ENCODE measurements at places on chromosomes 5 and 9.

DNA sequence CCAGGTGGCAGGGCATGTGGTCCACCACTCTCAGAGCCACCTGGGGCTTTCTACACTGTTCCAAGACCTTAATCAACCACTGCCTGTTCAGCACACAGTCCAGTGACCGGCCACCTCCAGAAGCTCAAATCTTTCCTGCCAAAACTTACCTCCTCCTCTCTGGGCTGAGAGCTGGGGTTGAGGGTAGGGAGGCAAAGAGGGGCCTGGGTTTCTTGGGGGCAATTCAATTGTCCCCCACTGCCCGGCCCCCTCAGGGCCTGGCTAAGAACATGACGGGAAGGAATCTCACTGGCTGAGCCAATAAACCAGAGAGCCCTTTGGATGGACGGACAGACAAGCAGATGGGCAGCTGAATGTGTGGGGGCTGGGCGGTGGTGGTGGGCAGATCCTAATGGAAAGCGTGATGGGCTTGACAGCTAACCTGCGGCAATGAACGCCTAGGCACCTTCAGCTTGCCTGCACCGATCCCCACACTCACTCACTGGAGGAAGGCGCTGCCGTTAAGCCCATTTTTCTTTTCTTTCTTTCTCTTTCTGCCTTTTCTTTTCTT, 5.4 kb downstream of the NR5A1 start:
- no peak for DNase-seq

DNA sequence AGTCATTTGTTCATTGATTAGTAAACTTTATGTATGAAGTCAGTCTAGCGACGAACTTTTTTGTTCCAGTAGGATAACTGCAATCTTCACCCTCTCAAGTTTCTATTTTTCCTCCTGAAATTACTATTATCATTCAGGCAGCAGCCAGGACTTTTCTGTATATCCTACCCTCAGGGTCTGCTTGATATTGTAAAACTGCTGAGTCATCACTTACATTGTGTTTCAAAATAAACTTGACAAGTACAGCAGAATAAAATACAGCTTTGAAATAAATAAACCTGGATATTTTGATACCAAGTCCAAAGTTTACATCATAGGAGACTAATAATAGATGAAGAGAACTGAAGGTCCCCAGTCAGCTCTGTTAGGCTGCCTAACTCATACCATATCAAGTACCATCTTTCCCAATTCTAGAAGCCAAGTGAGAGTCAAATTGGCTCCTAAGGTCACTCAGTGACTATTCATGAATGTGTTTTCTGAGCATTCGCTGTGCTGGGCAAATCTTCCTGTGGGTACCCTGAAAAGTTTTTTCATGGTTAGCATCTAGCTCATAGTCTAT, 234.6 kb downstream of the PARP8 start:
- DNase-seq, result no peak

DNA sequence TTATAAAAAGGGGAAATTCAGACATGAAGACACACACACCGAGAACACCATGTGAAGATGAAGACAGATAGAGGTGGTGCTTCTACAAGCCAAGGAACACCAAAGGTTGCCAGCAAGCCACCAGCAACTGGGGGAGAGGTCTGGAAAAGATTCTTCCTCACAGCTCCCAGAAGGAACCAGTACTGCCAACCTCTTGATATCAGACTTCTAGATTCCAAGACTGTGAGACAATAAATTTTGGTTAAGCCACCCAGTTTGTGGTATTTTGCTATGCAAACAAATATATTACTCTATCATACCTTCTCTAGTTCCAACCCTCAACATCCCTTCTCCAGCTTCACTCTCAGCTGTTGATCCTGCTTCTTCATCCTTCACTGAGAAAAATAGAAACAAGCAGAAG, 451.1 kb downstream of the EBF1 start:
- no peak for DNase-seq

DNA sequence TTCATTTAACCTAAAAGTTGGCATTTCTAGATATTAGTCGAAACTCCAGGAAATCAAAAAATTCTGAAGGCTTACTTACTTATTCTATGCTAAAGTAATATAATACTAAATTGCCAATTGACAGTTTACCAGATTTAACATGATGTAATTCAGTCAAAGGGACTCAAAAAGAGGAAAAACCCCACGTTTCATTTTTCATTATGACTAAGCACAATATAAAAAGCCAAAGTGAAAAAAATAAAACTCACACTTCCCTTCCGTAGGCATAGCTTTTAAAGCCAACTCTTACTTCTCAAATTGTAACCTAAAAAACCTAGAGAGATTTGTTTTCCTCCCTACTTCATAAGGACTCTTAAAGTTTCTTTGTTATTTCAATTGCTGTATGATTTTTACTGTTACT, 146.6 kb downstream of the RAPGEF6 start:
- no peak for DNase-seq

GRCh38 chr5:79774855-79775237, 85.2 kb downstream of the CMYA5 start:
- no peak for DNase-seq

- DNase-seq, result no peak
Measured at GRCh38 chr5:107472620-107473064, 198.1 kb downstream of the EFNA5 start.

DNA sequence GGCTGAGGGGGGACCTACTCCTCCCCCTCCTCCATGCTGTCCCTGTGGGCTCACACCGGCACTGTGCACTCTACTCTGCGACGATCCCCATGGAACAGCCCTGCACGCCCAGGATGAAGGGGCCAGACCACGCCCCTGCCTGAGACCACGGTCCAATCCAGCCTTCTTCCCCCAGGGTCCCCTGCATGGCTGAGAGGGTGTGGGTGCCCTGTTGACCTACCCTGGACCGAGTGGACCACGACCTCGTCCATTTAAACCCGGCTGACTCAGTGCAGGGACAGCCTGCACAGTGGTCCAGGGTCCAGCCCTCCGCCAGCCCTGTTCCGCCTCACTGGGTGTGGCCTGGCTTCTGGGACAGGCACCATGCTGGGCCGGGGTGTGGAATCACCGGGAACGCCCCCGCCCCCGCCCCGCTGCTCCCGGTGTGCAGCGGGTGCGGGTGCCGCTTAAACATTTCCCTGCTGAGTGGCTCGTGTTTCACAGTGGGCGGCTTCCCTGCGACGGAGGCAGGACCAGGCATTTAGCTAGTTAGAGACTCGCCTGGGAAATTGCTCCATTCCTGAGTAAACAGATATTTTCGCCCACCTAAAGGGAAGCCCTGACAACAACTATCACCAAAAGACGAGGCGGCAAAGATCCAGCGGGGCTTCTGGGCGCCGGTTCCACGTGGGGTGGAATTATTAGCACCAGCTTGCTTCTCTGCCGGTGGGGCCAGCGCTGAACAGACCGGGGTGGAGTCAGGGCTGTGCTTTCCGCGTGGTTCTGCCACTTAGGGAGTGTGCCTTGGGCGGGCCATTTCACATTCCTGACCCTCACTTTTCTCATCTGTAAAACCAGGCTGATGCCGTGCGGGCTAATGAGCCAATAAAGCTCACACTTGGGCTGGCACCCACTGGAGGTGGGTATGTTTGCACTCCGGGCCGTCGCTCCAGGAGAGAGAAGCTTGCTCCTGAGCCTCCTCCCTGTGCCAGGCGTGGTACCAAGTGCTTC, 22.6 kb downstream of the DBH start:
- no peak for DNase-seq

DNA sequence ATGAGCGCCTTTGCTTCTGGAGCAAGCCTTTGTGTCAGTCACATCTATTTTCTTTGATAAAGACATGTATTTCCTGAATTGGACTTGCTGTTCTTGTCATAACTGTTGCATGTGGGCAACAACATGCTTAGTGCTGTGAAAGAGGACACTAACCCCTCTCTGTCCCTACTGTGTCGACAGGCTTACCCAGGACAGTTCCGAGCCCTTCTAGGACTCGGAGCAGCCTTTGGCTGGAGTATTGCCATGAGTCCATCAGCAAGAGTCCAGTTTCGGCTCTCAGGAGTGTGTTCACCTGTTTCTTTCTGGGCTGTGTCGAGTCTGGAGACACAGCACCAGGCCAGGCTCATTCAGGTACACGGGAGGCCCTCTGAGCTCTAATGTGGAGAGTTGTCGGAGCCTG, 36.1 kb upstream of the PHF2 start:
- no peak for DNase-seq

DNA sequence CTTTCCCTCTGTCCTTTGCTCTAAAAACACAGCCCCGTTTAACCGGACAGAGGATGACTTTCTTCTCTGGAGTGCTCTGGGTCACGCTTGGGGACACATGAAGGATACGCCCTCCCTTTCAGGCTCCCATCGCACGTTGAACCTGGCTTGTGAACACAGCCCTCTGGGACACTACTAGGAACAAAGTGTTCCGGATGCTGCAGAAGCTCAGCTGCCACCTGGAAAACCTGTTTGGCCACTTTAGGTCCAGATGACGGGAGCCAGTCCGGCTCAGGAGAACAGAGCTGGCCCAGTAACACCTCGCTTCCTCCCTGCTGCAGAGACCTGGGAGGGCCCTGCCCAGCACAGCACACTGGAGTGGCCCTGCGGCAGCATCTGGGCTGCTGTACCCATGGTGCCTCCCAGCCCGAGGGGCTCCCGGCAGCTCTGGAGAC, 60.1 kb downstream of the GADD45G start:
- no peak for DNase-seq

GRCh38 chr5:73943397-73943796, 317.4 kb downstream of the ARHGEF28 start:
- DNase-seq, result no peak

DNA sequence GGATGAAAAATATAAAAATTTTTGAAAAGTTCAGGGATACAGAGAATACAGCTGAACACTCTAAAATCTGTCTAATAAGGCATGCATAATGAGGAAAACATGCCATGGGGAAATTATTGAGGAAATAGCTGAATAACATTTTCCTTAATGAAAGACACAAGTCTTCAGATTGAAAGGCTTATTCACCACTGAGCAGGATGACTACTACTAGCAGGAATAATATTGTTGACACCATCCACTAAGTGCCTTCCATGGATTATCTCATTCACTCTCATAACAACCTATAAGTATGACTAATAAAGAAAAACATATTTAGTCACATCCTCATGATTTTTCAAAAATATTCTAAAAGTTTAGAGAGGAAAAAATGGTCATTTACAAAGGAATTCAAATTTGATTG, 96.7 kb upstream of the FER start:
- peak; percentile 14 for DNase-seq

DNA sequence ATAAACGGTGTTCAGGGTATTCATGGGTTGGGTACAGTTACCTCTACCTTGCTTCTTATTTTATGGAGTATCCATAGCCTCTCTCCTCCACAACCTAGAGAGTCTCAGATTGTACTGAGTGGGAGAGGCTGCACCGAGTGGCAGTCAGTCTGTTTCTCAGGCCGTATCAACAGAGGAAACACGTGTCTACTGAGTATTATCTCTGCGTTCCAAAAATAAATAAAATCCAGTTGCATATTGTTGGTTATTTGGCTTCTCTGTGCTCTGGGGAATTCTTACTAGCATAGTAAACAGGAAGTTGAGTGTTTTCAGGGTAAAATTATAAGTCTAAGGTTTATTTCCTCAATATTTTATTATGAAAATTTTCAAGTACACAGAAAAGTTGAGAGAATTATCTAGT, 231.0 kb downstream of the ARHGEF28 start:
- DNase-seq, result no peak
